ENCODE measurements at places on chromosomes 5 and 9. TPM values are rescaled to one million over a fixed set of nuclear protein-coding genes. Genes with fewer than 3 reads are reported as not detected.
A peak's percentile ranks its signal among the peaks of the same experiment; 100 is the strongest.

DNA sequence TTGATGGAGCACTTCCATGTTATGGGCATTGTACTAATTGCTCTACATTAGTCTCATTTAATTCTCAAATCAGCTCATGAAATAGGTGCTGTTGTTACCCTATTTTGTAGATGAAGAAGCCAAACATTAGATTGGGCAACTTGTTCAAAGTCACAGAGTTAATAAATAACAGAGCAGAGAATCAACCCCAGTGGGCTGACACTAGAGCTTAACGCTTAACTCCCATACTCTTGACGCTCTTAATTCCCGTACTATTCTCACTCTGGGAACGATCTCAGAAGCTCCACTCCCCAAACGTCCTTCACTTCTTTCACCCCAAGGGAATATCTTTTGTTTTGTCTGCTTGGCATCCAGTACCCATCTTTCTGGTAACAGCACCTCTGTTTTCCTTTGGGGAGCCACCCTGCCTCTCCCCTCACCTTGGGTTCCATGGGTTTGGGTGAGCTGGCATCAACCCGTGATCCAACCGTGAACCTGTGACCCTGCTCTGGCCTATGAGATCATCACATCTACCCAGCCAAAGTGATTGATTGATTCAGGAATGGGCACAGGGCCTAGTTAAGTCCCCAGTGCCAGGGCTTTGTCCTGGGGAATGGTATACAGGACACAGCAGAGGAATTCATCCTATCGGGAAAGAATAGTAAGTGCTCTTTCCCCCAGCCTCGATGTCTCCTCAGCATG, 169.2 kb downstream of the NR3C1 start:
- DNase-seq, result no peak

DNA sequence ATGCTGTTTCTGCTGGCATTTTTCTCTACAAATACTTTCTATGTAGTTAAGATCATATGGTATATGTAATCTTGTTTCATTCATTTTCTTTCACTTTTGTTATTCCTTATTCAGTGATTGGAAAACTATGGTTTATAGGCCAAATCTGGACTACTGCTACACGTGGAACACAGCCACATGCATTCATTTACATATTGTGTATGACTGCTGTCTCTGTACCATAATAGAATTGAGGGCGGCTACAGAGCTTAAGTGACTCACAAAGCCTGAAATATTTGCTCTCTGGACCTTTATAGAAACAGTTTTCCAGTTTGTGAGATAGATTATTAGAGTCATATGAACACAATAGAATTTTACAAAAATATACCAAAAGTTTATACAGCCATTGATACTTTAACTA, 133.6 kb upstream of the CDKN2B start:
- no peak for DNase-seq

DNA sequence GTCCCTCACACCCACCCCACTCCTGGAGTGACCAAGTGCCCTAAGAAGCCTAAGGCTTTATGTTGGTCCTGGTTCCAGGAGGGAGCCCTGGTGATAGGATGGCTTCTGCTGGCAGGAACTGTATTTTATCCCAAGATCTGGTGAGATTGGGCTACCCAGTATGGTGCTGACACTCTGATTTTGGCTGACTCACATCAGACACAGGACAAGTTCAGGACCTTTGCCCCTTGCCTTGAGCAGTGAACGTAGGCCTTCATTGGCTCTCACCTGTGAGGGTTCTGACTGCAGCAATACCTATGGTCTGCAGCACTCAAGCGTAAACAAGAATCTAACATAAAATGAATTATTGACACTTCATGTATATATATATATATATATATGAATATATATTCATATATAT, 25.0 kb downstream of the BHMT start:
- no peak for DNase-seq

- no peak for DNase-seq
Measured at GRCh38 chr5:12460493-12461261, 556.4 kb upstream of the CTNND2 start.

- peak; percentile 59 for DNase-seq
Measured at GRCh38 chr5:96522635-96523355, 89.7 kb upstream of the PCSK1 start.

- DNase-seq, result no peak
Measured at GRCh38 chr9:12095931-12096330, 597.3 kb upstream of the TYRP1 start.

DNA sequence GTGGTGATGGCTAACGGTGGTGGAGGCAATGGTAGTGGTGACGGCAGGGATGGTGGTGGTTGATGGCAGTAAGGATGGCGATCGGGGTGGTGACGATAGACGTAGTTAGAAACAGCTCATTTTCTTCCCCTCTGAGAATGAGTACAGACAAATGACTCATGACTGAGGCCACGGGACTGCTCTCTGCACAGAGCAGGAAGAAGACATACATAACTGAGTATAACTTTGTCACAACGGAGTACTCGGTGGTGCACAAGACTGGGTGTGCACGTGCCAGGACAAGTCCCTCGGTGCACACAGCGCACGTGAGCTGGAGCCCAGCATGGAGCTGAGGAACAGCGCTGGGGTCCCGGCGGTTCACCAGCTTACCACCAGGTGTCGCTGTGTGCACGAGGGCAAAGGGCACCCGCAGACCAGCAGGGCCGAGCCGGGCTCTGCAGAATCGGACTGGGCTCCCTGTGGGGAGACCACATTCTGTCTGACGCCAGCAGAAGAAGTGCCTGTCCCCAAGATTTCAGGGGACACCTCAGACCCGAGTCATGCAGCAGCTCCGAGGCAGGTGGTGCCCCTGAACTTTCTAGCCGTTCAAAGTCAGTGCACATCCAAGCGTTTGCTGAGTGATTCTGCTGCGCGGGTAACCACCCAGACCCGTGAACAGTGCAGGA, 188.6 kb downstream of the FSTL4 start:
- peak; percentile 42 for DNase-seq

- no peak for DNase-seq
Measured at GRCh38 chr5:23742701-23743100, 235.3 kb downstream of the PRDM9 start.

- DNase-seq, result no peak
Measured at GRCh38 chr9:133303266-133304157, 28.5 kb upstream of the ABO start.

GRCh38 chr5:131430794-131431193, 166.9 kb downstream of the CDC42SE2 start:
- DNase-seq, result peak; percentile 25

DNA sequence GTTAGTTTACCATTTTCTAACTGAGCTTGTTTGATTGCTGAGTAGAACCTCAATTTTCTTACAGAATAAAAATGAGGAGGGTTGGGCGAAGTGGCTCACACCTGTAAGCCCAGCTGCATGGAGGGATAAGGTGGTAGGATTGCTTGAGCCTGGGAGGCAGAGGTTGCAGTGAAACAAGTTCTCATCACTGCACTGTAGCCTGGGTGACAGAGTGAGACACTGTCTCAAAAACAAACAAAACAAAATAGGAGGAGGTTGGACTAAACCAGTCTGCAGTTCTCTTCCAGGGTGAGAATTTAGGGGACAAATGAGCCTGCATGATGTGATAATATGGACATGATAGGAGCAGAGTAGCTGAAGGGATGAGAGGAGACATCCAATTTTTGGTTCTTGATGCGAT, 57.3 kb downstream of the SLC27A6 start:
- DNase-seq, result no peak

DNA sequence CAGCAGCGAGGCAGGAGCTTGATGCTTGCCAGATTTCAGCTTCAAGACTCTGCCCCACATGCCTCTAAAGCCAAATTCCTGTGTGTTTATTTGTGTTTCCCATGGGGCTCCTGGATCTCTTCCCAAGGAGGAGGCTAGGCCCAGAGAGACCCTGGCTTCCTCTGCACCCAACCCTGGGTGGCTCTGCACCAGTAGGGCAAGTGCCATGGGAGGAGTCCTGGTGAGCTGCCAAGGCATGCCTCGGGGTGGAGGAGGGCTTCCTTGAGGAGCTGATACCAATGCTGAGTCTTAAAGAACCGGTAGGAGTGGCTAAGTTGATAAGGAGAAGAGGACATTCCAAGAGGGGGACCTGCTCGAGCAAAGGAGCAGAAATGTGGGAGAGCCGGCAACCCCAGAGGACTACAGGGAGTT, 6.8 kb upstream of the TIFAB start:
- DNase-seq, result peak; percentile 69

DNA sequence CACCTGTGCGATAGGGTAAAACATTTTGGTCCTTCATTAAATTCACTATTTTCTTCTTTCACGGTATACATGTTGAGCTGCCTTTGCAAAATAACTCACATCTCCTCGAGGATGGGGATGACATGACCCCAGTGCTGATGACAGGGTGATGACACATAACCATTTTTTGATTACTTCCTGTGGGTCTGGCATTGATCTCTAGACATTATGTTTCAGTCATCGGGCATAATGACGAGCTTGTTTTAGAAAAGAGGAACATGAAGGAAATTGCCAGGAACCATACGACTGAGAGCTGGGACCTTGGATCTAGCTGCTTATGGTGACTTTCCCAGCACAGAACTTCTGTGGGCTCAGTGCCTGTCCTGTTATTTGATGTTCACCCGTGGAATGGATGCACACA, 25.2 kb downstream of the COL5A1 start:
- peak; percentile 58 for DNase-seq

DNA sequence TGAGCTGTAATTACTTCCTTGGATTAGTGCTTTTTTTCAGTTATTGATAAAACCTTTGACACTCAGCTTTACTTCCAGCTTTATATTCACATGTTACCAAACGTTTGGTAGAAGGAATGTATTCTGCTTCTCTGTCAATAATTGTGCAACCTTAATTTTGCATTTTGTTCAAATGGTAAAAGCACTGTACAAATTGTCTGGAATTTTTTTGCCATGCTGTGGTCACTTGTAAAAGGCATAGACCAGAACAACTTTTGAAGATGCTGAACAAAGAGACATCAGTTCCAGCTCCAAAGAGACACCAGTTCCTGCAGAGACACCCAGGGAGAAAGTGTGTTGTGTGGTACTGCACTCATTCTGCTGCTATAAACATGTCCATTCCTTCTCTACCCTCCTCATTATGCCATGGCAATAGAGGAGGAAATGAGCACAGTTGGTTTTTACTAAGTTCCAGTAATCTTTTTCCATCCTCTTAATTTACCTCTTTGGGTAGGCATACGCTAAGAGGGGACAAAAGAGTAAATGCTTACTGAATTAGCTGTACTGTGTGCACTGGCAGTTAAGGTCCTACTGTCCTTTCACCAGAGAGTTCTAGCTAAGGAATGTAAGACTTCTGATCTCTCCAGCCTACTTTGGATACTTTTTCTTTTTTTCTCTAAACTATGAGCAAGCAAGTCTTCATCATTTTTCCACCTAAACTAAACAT, 387.4 kb downstream of the FGF10 start:
- DNase-seq, result no peak

DNA sequence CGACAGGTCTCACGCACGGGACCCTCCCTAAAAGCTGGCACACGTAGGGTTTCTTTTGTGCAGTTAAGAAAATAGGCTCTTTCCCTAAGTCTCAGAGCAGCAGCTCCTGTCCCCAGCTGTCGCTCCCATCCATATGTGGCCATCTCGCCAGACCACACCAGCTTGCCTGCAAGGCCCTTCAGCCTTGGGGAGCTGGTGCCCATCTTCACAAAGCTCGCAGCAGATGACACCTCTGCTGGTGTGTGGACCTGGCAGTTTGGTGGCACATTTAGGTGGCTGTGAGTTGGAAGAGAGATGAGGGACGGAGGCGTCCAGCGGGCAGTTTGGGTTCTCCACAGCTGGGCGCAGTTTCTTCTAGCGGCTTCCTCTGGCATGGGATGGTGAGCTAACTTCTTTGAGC, 239.0 kb downstream of the FANCC start:
- DNase-seq, result no peak

GRCh38 chr5:57334475-57334874, 148.1 kb downstream of the ACTBL2 start:
- DNase-seq, result no peak

DNA sequence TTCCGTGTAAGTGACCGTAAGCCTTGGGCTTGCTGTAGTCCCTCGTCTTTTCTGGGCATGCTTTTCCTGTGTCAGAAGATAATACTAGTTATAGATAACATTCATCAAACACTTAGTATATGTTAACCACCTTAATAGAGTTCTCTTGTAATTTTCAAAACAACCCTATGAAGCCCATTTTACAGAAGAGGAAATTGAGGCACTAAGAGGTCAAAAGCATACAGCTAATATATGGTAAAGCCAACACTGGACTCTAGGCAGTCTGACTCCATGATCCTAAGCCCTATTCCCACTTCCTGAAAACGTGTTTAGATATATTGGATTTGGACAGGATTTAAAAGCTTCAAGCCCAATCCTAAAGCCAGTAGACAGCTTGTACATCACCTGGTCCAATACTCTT, 153.8 kb downstream of the CEP120 start:
- DNase-seq, result no peak

DNA sequence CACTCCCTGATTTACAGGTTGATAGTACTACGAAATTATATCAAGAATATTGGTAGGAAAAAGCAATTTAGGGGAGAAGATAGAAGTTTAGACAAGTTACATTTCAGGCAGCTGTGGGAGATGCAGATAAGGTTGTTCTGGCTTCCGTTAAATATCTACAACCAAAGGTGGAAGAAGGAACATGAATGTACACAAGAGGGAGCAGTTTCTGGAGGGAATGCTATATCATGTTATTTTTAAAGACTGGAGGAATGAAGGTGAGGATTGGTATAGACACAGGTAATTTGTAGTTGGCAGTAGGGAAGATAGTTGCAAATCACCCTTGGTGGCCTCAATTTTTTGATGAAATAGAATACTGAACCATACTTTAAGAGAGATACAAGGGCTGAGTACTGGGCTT, 187.3 kb upstream of the NMUR2 start:
- no peak for DNase-seq

DNA sequence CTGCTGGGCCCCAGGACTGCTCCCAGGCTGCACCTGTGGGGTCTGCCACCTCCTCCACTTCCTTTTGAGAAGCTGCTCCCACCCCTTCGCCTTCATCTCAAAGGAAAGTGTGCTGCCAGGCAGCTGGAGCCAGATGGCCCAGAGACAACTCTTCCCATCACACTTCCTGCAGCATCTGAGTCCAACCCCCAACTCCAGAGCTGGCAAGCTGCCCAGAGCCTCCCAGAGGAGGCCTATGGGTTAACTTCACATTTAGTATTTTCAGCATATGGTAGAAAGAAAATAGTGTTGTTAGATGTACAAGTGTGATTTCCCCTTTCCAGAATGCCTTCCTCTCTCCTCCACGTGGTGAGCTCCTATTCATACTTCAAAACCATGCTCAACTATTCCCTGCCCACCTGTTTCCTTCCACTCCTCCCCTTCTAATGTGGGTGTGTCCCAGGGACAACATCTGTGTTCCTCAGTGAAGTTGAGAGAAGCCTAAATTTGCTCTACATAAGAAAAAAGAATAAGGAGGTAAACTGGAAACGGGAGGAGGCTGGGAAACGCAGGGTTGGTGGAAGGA, 38.6 kb upstream of the KCNMB1 start:
- DNase-seq, result peak; percentile 5

GRCh38 chr9:90322296-90322695, 320.3 kb downstream of the DIRAS2 start:
- DNase-seq, result peak; percentile 21

PCDHA6 gene
- 0.43 TPM for total RNA-seq

ZNF484 gene
- total RNA-seq, result 15.1 TPM

NMUR2 gene
- total RNA-seq, result not detected

LCN9 gene
- not detected for total RNA-seq

MORN5 gene
- total RNA-seq, result not detected

ZNF879 gene
- total RNA-seq, result 5.6 TPM

ZCCHC9 gene
- 33.7 TPM for total RNA-seq

BHMT gene
- 0.86 TPM for total RNA-seq

ADAMTSL2 gene
- total RNA-seq, result under 0.01 TPM

GFI1B gene
- 0.32 TPM for total RNA-seq

PCAT7 gene
- total RNA-seq, result 0.64 TPM

SAXO1 gene
- total RNA-seq, result not detected

PAPPA gene
- 104 TPM for total RNA-seq

FAM221B gene
- total RNA-seq, result not detected

PRSS3 gene
- 3.9 TPM for total RNA-seq

PCDHGA12 gene
- total RNA-seq, result 15.5 TPM

FAM78A gene
- 0.43 TPM for total RNA-seq

All from fibroblast of villous mesenchyme (primary cell).